Frontal cortex (tissue), 4 donors: ENCODE measurements at places on chromosomes 3 and 15. TPM values are rescaled to one million over a fixed set of nuclear protein-coding genes. Genes with fewer than 3 reads are reported as not detected.

GRCh38 chr3:42157540-42158538, 66.7 kb downstream of the TRAK1 start:
- no peak for DNase-seq

GRCh38 chr3:48423883-48424695, 5.8 kb downstream of the PLXNB1 start:
- DNase-seq, result no peak

CADM2 gene
- 64.8 TPM for total RNA-seq

DNA sequence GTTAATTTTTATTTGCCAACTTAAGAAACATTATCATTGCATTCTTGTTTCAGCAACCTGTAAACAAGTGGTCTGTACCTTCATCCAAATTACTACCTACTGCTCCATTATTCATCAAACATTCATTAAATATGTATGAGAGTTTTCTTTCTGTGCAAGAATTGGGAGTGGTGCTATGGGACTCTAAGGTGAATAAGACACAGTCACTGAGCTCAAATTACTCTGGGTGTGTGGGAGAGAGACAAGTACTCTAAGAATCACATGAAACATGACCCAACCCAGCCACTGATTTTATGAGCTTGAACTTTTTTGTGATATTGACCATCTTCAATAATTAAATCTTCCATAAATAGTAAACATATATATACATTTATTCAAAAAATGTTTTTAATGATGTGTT, 227.2 kb upstream of the TP63 start:
- DNase-seq, result no peak

GABRG3 gene
- 24.1 TPM for total RNA-seq

RLBP1 gene
- total RNA-seq, result 3.3 TPM

DNA sequence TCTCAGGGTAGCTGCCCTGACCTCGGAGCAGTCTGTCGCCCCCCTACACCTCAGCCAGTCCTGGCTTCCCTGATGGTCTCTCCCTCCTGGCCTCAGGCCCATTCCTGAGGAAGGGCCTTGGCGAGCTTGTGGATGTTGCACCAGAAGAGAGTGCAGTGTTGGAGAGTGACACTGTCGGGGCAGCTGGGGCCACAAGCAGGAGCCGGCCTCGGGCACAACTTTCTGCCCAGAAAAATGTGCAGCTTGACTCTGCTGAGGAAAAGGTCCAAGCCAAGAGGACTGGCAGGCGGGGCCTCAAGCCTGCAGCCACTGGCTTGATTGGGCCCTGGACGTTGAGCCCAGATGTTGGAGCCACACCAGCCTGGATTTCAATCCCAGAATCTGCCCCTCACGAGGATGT, 12.8 kb downstream of the HEMK1 start:
- no peak for DNase-seq

CLDN16 gene
- total RNA-seq, result 1.6 TPM

DNA sequence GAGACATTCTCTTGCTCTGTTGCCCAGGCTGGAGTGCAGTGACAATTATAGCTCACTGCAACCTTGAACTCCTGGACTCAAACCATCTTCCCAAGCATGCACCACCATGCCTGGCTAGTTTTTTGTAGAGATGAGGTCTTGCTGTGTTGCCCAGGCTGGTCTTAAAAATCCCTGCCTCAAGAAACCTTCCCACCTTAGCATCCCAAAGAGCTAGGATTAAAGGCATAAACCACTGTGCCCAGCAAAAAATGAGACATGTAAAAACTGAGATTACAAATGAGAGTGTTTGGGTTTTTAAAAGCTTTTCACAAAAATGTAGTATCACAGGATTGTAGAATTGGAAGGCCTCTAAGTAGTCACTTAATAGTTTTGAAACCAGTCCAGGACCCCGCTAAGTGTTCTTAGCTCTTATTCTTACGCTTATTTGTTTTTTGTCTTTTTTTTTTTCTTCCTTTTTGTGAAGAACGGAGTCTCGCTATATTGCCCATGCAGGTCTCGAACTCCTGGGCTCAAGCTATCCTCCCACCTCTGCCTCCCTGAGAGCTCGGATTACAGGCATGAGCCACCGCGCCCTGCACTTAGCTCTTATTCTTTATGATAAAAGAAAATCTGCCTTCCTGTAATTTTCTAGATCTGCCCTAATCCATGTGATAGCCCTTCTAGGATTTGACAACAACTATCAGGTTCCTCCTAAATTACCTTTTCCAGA, 31.5 kb downstream of the KLHL18 start:
- no peak for DNase-seq
